ENCODE measurements at places on chromosomes 2 and 18.

DNA sequence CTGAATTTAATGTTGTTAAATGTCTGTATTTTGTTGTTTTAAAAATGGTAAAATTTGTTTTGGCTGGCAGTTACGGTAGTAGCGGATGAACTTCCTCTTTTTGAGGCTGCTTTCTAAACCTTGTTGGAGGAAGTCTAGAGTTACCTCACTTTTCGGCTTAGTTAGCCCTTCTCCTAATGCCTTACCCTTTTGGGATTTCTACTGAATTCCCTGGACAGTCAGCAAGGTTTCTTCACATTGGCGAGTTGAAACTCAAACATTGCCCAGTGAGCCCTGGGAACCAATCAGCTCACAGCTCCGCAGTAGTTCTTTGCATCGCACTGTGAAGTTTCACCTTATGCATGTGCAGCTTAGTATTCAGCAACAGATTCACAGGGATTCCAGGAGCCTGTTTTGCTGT is 55.2 kb downstream of the TMEM247 start:
- no peak for DNase-seq

DNA sequence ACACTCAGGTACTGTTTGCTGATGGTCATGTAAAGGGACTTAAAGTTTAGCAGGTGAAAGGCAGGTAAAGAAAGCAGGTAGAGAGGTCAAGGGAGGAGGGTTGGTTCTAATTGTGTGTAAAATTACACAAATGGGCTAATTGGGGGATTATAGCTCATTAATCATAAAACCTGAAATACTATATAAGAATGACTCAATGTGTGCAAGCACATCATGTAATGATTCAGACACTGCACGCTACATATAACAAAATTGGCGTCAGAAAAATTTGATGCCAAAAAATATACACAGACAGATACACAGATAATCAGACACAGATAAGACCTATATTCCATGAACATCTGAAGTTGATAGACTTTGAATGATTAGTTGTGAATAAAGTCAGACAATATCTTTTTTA is 120.7 kb upstream of the LMAN1 start:
- DNase-seq, result no peak

- DNase-seq, result no peak
Measured at GRCh38 chr18:12086249-12086648, 7.4 kb upstream of the ANKRD62 start.

DNA sequence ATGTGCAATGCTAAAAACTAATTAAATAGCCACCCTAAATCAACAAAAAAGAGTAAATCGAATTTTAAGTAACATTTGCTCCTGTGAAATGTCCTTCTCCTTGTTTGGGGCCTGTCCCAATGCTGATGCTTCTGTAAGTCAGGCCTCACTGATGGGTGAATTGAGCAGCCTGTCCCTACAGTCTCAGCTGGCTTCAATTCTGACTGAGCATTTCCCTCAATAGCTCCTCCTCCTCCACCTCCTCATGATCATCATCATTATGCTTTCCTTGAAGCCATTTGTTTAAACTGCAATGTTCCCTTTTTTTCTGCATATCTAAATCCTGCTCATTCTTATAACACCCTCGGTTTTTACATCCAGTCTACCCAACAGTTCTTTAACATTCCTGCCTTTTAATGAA is 137.2 kb upstream of the CELF4 start:
- DNase-seq, result no peak

GRCh38 chr2:20994130-20994529 is 49.7 kb downstream of the APOB start:
- no peak for DNase-seq

- no peak for DNase-seq
Measured at GRCh38 chr2:170475878-170476277, 239.3 kb upstream of the SP5 start.

- no peak for DNase-seq
Measured at GRCh38 chr18:11034884-11035283, 114.5 kb downstream of the PIEZO2 start.

All from NCI-H1417 (cell line).